Ascending aorta (tissue), 2 donors: ENCODE measurements at places on chromosomes 6 and 20.

DNA sequence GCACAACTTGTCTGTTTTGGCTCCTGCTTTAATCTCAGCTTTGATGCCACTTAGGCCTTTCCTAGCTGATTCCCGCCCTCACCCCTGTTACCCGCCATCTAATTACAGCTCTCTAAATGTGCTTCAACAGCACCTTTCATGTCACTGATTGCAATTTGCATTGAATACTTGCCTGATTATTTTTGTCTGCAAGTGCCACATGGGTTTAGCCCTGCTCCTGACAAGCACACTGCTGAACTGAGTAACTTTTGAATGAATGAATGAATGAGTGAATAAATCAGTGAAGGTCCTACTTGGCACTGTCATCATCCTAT, 591 bp upstream of the DCBLD1 start:
- no peak for DNase-seq

- DNase-seq, result no peak
Observed at GRCh38 chr6:117512987-117513573, 30.6 kb downstream of the DCBLD1 start.

DNA sequence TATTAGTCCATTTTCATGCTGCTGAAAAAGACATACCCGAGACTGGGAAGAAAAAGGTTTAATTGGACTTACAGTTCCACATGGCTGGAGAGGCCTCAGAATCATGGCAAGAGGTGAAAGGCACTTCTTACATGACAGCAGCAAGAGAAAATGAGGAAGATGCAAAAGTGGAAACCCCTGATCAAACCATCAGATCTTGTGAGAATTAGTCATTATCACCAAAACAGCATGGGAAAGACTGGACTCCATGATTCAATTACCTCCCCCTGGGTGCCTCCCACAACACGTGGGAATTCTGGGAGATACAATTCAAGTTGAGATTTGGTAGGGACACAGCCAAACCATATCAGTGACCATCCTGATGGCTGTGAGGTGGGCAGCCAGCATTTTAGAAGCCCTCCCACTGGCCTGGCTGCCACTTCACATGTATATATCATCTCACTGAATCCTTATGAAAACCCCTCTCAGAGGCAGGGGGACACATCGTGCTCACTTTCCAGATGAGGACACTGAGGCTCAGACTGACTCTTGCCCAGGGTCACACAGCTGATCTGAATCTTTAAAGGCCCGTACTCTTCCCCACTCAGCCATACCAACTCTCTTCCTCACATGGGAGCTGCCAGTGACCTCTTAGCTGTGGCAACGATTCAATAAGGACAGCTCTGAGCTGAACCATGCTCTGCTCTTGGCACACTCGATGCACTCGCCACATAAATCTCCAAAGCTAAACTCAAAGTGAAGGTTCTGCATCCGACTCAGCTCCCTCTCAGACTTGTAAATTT, 25.7 kb downstream of the BMP7 start:
- no peak for DNase-seq

GRCh38 chr6:108541843-108542759, 18.6 kb upstream of the FOXO3 start:
- peak; percentile 75 for DNase-seq

DNA sequence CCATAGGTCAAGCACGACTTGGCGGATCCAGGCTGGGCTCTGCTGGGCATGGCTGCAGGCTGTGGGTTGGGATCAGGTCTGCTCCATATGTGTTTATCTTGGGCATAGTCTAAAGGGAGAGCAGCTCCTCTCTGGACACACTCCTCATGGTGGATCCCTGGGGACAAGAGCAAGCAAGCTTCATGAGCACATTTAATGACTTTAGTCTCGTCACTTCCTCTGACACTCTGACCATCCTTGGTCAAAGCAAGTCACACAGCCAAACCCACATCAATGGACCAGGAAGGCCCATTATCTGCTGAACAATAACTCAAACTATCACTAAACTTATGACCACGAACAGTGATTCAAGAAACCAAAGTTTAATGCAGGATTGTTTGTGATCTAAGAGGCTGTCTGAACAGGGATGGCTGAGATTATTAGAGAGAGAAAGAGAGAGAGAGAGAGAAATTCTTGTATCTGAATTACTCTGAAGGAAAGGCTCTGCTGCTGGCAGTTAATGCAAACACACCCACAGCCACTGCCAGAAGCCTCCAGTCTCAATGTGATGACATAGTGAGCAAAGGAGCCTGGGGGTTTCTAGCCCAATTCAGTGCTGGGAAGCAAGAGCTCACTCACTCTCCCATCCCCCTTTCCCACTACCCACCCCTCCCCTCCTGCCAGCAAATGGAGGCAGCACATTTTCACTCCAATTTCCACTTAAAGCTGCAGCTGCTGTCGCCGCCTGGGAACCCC, 490.2 kb upstream of the SULF2 start:
- DNase-seq, result no peak

- no peak for DNase-seq
Observed at GRCh38 chr20:32442630-32443373, 84.7 kb downstream of the ASXL1 start.

DNA sequence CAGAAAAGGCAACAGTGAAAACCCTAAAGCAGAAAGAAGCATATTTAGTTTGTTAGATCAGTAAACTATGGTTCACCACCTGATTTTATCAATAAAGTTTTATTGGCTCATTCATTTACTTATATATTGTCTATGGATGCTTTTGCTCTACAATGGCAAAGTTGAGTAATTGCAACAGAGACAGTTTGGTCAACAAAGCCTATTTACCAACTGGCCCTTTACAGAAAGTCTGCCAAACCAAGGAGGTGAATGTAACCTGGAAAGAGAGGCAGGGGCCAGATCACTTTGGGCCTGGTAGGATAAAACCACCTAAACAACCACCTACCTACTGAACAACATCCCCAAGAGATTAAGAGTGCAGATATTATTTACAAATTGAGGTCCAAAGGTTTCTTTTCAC, 19.4 kb downstream of the SAYSD1 start:
- DNase-seq, result no peak

- DNase-seq, result no peak
Observed at GRCh38 chr6:64459411-64459944, 823.9 kb downstream of the PHF3 start.

DNA sequence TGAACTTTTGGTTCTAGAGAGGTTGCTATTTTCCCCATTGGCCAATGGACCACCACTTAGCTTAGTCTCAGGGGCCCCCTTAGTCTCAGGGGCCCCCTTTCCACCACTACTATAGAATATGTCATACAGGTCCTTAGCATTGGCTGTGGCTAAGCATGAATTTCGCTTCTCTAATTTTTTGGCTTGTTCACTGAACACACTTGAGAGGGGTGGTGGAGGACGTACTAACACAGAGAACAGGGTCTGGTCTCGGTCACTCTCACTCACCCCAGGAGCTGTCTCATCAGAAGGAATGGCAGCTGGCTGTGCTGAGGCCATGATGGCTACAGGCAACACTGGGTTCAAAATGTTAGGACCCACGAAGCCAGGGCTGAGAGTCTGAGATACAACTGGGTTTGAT, 30.3 kb downstream of the ZNF318 start:
- no peak for DNase-seq
